ENCODE measurements at places on chromosomes 6 and 20.

DNA sequence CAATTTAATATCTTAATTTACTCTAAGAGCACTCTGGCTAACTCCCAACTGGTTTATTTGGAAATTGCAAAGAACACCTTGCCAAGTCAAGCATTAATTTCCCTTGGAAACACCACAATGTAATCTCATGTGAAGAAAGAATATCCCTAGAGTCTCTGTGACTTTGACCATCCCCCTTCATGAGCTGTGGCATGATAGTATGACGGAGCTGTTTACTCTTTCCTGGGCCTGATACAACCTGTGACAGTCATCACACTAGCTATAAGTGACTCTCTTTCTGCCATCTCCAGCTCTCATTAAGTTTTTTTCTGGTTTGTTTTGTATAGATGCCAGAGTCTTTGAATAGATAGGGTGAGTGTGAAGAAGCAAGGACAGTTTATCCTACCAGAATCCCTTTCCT, 470.3 kb upstream of the JARID2 start:
- no peak for DNase-seq

DNA sequence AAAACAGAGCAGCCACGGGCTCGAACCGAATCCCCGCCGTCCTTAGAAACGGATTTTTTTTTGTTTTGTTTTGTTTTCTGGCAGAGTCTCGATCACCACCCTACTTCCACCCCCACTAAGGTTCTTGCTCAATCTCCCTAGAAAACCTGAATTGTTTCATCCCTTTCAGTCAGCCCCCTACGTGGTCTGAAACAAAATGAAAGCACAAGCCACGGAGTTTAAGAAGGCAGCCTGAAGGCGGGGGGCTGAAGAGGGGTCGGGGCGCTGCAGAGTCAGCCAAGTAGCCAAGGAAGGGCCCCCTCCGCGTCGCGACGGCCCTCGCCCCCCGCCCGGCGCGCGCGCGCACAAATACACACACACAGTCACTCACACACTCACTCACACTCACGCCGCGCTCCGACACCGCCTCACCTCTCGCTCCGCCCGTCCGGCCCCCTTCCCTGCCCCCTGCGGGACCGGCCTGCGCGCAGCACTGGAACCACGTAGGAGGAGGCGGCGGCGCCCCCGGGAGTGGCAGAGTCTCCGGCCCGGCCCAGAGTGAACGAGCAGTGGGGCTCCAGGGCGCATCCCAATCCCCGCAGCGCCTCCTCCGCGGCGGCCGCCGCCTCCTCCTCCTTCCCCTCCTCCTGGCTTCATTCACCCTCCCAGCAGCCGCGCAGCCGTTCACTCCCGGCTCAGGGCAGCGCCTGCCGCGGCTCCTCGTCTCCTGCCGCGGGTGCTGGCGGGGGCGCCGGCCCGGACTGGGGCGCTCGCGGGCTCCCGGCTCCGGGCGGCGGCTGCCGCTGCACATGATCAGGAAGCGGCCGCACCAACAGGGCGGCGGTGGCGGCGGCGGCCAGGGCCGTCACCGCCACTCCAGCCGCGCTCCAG, 1.4 kb downstream of the ATXN1 start:
- DNase-seq, result no peak

GRCh38 chr6:27761391-27761790, 150.8 kb downstream of the OR2B2 start:
- no peak for DNase-seq

DNA sequence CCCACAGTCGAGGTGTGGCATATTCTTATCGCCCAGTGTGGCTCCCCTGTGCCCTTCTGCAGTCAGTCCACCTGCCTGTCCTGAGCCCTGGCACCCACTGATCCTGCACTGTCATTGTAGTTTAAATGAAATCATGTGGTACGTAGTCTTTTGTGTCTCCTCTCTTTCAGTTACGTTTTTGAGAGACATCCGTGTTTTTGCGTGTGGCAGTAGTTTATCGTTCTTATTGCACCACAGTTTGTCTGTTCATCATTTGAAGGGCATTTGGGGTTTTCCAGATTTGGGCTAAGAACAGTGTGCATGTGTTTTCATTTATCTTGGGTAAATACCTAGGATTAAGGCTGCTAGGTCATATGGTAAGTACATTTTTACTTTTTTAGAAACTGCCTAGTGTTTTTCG, 49.3 kb downstream of the SPATA2 start:
- DNase-seq, result peak; percentile 97

- no peak for DNase-seq
Observed at GRCh38 chr20:5822569-5822968, 72.4 kb downstream of the SHLD1 start.

GRCh38 chr6:36769183-36769675, 70.0 kb downstream of the CPNE5 start:
- no peak for DNase-seq

DNA sequence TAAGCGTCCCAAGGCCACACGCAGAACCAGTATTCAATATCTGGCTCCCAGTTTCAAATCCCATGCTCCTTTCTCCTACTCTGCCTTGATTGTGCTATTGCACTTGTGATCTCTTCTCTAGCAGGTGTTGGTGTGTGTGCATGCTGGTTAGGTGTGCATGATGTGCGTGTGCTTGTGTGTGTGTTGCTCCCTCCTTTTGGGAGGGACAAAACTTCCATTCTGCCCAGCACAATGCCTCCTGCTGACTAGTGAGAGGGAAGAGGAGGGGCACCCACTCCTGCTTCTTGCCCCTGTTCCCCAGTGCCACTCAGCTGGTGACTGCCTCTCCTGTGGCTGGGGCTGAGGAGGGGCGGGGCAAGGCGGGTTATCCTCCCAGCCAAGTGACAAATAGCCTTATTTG, 19.7 kb downstream of the CD40 start:
- no peak for DNase-seq

GRCh38 chr20:37575884-37576283, 48.2 kb upstream of the BLCAP start:
- DNase-seq, result no peak

All from AG04449 (cell line).